ENCODE measurements at places on chromosomes 3 and 15. TPM values are rescaled to one million over a fixed set of nuclear protein-coding genes. Genes with fewer than 3 reads are reported as not detected.

Gene ILDR1
- not detected for total RNA-seq

Gene OCA2
- not detected for total RNA-seq

Gene LRRN1
- 2.8 TPM for total RNA-seq

DNA sequence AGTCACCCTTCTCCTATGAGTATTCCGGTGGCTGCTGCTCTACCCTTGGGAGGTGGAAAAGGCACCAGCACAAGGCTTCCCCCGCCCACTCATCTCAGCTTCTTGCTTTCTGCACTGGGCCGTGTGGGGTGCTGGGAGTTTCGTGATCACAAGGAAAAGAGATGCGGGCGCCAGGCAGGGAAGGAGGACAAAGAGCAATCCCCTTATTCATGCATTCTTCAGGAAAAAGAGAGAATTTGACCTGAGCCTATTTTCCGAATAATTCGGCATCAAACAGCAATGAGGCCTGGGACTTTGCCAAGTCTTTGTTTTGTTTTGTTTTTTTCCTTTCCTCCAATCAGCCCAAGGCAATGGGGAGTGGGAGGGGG is 102.2 kb upstream of the LPP start:
- no peaks in the 10 kb centered on the region for H3K27me3 ChIP-seq
- no peak overlapping the region for H3K27ac ChIP-seq
- H3K4me1 ChIP-seq = peaks cover 20% of the 10 kb centered on the region

GRCh38 chr3:148512648-148513047 is 185.1 kb upstream of the AGTR1 start:
- no peak for DNase-seq
- H3K4me1 ChIP-seq = no peaks in the 10 kb centered on the region
- H3K4me3 ChIP-seq = no peak overlapping the region
- no peaks in the 10 kb centered on the region for H3K36me3 ChIP-seq

DNA sequence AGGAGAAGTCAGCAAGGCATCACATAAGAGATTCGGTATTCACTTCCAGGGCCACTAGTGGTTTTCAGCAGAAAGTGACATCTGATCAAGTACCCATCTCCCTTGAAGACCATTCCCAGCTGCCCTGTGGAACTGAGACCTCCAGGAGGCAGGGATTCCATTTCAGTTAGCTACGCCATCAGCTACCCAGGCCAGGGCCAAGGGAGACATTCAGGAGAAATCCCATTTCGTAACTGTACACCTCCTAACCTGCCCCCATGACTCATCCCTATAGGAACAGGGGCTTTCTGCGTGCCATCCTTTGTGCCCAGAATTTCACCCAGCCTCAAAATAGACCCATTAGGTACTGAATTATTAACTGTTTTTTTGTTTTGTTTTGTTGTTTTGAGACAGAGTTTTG is 24.7 kb downstream of the SPATA12 start:
- H3K36me3 ChIP-seq = no peaks in the 10 kb centered on the region
- peaks cover 3% of the 10 kb centered on the region for H3K27me3 ChIP-seq
- H3K4me1 ChIP-seq = peaks cover 3% of the 10 kb centered on the region
- no peak overlapping the region for H3K4me3 ChIP-seq
- no peak for DNase-seq

DNA sequence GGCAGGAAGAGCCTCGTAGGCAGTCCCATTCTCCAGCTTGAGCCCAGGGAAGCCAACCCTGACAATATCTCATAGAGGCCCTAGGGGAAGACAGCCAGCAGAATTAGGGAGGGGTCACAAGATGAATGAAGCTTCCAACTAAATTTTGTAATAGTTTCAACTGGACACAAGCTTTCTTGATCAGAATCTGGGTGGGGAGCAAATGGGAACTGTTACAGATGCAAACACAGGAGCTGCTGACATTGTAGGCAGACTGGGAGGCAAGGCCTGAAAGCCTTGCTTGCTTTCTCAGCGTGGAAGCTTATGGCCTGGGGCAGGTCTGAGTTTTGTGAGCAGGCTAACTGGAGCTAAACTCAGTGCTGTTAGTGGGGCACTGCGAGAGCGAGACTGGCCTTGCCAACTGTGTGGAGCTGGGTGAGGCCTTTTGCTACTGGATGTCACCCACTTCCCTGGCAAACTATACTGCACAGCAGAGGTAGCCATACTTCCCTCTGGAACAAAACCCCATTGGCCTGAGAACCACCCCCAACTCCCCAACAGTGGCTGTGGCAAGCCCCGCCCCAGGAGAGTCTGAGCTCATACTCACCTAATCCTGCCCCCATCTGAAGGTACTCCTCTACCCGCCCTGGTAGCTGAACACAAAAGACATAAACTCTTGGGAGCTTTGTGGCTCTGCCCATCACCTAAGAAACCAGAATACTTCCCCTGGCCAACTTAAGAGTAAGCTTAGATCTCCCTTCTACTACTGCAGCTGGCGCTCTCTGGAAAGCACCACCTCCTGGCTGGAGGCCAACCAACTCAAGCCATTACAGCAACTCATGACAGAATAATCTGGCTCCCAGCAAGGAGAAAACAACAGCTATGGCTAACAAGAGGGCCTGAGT is 42.9 kb downstream of the CFAP20DC start:
- peaks cover 2% of the 10 kb centered on the region for H3K27me3 ChIP-seq
- DNase-seq = no peak
- no peaks in the 10 kb centered on the region for H3K4me1 ChIP-seq
- H3K4me3 ChIP-seq = no peak overlapping the region
- H3K36me3 ChIP-seq = no peaks in the 10 kb centered on the region

DNA sequence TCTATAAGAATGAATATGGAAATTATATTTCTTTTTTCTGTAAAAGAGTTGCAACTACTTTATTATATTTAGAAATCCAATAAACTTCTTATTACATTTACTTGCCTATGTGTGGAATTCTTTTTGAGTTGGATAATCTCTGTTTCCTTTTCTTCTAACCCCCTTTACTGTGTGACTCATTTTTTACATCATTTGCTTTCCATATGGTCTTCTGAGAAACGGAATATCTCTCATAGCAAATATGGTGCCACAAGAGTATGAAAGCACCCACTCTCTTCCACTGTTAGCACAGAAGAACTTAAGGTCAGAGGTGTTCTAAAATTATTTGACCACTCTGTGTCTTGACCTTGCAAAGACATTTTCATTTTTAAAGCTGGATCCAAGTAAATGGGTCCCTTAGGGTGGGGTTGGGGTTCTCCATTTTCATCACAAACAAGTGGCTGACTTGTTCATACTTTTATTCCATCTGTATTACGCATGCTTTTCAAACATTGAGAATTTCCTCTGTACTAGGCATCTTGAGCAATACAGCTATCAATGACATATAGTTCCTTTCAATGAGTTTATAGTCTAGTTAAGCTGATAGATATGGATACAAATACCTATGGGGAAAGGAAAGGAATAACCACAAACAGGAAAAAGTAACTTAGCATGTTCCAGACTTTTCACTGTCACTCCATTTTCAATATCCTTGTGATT is 281.1 kb upstream of the TPRG1 start:
- no peak for DNase-seq
- no peaks in the 10 kb centered on the region for H3K27me3 ChIP-seq
- no peak overlapping the region for H3K4me3 ChIP-seq
- H3K4me1 ChIP-seq = peaks cover 12% of the 10 kb centered on the region
- H3K36me3 ChIP-seq = peaks cover 5% of the 10 kb centered on the region
- no peak overlapping the region for H3K27ac ChIP-seq

All from endothelial cell (in vitro differentiated cells).